ENCODE measurements at places on chromosomes 2 and 18.

GRCh38 chr18:56721491-56721890 is 70.3 kb downstream of the WDR7 start:
- no peak for DNase-seq

- DNase-seq, result no peak
Observed at GRCh38 chr2:118939994-118940393, 2.0 kb upstream of the MARCO start.

- DNase-seq, result no peak
Observed at GRCh38 chr18:67846422-67847098, 330.0 kb upstream of the DSEL start.

DNA sequence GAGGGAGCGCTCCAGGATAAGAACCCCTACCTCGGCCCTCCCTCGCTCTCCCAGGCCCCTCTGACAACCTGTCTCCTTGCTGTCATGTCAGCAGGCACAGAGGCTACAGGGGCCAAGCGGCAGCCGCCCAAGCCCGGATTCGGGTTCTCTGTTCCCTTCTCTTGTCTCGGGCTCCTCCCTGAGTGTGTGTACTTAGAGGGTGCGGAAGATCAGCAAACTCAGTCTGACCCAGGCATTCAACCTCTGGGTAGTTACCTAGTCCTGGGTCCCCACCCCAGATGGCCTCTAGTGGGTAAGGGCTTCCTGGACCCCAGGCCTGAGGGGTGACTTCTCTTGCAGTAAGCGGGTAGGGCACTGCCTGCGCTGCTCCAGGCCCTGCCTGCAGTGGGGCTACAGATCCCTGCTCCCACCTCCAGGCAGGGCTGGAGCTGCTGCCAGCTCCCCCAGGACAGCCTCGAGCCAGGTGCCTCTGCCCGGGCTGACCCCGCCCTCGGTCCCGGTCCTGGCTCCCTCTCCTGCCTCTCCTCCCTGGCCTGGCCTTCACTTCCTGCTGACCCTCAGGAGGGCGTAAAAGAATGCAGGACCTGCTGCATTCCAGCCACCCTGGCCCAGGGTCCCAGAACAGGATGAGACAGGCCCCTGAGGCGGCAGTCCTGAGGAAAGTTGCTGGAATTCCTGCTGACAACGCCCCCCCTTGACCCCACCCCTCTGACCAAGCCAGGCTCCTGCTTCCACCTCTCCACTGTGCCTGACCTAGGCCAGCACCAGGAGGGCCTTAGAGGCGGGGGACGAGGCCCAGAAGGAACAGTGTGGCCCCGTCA is 22.0 kb downstream of the GPC1 start:
- no peak for DNase-seq

DNA sequence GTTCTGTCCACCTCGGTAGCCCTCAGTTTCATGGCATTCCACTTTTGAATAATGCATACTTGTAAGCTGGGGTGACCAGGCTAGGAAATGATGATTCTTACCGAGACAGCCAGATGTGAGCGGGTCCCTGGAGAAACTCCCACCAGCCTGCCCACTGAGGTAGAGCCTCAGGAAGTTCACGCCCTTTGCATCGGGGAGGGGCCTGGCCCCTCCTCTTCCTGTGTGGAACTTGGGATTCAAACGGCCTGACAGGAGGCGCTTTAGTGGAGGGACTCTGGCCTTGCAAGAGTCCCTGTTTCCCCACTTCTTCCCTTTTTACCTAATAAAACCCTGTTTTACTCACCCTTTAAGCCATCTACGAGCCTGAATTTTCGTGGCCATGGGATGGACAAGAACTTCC is 44.6 kb downstream of the MRO start:
- DNase-seq, result no peak

GRCh38 chr2:199228887-199229819 is 228.6 kb downstream of the SATB2 start:
- no peak for DNase-seq

All from caudate nucleus (tissue), 63 donors.